ENCODE measurements at places on chromosomes 16 and 17.
A peak's percentile ranks its signal among the peaks of the same experiment; 100 is the strongest.

DNA sequence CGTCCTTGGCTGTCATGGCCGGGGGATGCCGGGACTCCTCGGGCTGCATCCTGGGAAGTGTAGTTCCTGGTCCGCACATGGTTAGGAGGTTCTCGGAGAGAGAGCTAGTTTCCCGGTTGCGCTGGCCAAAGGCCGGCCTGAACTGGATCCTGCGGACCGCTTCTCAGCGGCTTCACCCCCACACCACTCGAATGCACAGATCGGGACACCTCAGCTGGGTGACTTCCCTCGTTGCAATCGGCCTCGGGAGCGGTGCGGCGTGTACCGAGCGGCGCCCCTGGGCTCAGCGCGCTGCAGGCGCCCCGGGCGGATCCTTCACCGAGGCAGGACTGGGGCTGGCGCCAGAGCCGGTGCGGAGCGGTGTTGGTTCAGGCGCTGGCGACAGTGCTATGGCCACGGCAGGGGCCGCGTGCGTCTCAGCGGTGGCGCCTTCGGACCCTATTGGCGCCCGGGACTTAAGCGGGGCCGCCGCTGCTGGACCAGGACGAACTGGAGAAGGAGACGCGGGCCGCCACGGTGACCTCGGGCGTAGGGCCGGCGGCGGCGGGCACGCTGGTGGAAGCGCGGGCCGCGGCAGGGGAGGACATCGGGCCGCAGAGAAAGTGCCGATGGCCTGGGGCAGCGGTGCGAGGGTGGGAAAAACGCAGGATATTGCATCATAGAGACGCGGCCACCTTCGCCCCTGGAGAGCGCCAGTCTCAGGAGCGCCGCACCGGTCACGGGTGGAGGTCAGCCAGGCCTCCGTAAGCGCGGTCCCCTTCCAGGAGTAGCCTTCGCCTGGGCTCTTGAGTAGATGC lies 11.4 kb downstream of the ZNF629 start:
- DNase-seq, result peak; percentile 73

- no peak for DNase-seq
These were observed 11.3 kb downstream of the NUBP1 start for GRCh38 chr16:10754941-10755340.

DNA sequence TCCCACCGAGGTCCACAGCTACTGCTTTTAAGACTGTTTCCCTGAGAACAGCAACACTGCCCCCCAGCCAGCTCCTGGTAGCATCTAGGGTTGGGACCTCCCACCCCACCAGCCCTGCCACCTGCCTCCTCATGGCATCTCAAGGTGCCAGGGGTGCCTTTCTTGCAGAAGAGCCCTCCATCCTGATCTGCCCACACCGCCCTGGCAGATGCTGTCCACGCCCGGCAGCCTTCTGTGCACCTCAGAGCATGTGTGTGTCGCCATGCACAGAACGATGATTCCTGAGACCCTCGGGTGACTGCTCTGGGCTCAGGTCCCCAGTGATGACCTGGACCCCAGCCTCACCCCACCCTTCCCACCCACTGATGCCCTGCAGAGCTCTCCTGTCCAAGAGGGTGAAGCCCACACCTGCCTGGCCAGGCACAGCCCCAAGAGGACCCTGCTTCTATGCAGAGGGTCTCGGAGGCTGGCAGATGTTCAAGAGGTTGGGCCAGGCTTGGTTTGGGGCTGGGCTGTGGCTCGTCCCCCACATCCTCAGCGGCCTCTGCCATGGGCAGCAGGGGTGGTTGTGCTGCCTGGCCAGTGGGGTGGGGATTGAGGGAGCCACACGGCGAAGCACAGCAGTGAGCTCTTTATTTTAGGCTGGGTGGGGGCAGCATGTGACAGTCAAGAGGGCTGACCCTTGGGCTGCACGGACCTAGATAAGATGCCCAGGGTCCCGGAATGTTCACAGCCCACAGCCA lies 5.2 kb upstream of the SPATA2L start:
- no peak for DNase-seq

DNA sequence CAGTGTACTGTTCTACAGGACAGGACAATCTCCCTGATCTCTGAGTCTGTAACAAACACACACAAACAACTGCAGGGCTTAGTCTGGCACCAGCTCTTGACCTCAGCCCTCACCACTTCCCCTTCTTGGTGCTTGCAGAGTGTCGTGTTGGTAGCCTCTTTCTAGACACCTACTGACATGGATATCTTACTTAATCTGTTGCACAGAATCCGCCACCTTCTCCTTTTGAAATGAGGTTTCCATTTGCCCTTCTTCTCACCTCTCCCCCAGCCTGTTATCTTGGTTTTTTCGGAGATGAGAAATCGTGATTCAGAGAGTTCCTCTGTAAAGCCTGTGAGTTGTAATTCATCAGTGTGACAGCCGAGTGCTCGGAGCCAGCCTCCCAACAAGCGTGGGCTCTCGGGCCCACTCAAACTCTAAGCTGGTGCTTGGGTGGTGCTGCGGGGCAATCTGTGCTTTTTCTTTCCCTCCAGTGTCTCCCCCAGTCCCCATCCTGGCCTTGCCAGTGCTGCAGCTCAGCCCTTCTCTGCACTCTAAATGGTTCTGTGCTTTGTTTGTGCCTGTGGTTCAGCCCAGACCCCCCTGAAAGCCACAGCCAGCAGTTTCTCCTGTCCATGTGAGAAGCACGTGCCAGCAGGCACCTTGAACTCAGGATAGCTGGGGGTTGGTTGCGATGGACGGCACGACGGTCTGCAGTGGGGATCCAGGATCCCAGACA lies 28.1 kb downstream of the KIAA0513 start:
- DNase-seq, result peak; percentile 45

GRCh38 chr17:6556121-6557039 lies at the start of gene PITPNM3:
PITPNM3 (minus strand) TSS chr17:6556555; CDS start chr17:6556406, 149 bp downstream.
- DNase-seq, result no peak

All from amygdala (tissue), 56 donors.